ENCODE measurements at places on chromosomes 2 and 18.

DNA sequence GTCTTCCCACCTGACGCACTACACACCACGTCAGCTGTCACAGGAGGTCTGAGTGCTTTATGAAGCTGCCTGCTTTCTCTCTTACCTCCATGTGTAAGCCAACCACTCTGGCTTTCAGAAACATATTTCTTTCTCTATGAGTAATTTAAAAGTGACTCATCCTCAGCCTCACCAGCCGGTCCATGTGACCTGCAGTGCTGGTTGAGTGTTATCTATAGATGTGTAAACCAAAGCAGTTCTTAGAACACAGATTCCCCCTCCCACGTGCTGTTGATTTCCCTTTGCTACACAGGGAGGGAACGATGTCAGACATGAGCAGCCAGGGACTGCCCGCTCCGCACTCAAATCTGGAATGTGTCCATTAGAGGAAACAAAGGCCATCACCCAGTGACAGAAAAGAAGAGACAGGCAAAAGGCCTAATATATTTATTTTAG is 157.8 kb downstream of the BCL2 start:
- DNase-seq = peak; percentile 66

- no peak for DNase-seq
These were observed 152.3 kb upstream of the TWIST2 start for GRCh38 chr2:238695538-238695937.

DNA sequence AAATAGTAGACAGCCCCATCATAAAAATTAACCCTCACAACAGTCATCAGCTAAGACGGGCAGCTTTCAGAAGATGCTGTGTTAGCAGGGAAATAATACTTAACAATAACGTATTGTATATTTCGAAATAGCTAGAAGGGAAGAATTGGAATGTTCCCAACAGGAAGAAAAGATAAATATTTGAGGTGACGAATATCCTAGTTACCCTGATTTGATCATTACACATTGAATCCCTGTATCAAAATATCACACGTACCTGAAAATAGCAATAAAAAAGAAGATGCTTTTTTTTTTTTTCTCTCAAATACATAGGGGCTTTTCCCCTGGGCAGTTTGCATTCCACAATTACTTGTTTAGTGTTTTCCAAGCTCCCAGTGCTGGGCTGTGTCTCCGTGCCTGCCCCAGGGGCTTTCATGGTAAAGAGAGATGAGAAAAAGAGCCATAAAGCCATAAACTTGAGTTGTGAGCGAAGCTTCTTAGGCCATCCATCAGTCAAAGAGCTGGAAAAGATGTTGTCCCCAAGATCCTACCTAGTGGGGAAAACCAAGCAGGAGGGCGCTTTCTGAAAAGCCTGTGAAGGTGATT is 183.0 kb upstream of the REV1 start:
- DNase-seq = no peak

- no peak for DNase-seq
These were observed at the start of gene TMEM37 for GRCh38 chr2:119431155-119431975. TMEM37 (plus strand) TSS chr2:119431854; CDS start chr2:119431904, 50 bp downstream.

All from AG04450 (cell line).